ENCODE measurements at places on chromosomes 13 and 19.

GRCh38 chr19:47682939-47683338 is 30.3 kb upstream of the EHD2 start:
- DNase-seq, result no peak

DNA sequence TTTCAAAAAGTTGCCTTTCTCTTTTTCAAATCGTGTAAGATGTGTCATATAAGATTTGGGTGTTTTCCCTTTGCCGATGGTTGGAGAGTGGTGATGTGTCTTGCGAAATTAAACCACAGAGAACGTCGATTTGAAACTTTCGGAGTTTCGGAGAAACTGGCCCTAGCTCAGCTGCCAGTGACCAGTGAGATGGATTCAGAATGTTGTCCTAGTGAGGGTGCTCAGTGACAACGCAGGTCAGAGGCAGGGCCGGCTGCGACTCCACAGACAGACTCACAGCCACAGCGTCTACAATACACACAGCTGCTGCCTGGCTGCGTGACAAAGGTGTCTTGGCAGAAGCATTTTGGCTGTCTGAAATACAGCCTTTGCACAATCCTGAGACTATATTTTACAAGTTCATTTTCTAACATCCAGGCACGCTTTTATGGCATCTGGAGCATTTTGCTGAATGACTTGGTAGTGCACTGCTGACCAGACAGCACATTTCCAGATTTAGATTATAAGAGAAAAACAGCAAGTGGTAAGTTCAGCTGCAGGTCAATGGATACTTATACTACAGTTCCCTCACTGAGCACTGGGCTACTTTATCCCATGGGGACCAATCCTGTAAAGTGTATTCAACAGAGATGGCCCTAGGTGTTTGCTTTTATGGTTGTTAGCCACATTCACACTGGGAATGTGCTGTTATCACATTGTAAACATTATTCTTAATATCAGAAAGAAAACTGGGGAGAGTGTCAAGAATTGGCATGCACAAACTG is 207.5 kb downstream of the KCNRG start:
- no peak for DNase-seq

GRCh38 chr19:38352611-38353010 is 17.0 kb downstream of the CATSPERG start:
- no peak for DNase-seq

- no peak for DNase-seq
Observed at GRCh38 chr13:78030341-78030896, 111.8 kb upstream of the EDNRB start.

GRCh38 chr19:8578642-8579265 is 1.5 kb upstream of the MYO1F start:
- DNase-seq, result peak; percentile 65

GRCh38 chr19:47757617-47758442 is 12.5 kb downstream of the NOP53 start:
- no peak for DNase-seq

DNA sequence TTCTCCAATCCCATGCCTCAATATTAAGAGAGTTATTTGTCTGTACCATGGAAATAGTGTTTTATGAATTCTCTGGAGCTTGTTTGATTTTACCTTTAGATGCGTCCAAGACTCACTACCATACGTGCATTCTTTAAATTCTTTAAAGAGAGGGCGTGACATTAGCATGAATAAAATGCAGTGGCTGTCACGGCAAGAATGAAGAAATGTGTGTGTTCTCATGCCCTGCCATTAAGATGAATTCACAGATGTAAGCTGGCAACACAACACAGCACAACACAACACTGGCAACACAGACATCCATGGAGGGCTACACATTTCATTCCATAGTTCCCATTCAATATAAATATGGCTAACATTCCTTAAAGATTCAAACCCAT is 213.4 kb downstream of the ENOX1 start:
- no peak for DNase-seq
